ENCODE measurements at places on chromosomes 2 and 18. TPM values are rescaled to one million over a fixed set of nuclear protein-coding genes. Genes with fewer than 3 reads are reported as not detected.

Gene DNAH7
- total RNA-seq: 0.76 TPM

Gene SEC11C
- 68.1 TPM for total RNA-seq

Gene GALNT14
- total RNA-seq: 52.7 TPM

Gene ERICH2
- not detected for total RNA-seq

Gene MBD1
- 38.1 TPM for total RNA-seq

Gene REG3A
- total RNA-seq: not detected

Gene SIX2
- total RNA-seq: 0.35 TPM

Gene ASPRV1
- total RNA-seq: 0.37 TPM

Gene KYNU
- total RNA-seq: 380 TPM

Gene CHST10
- total RNA-seq: 16.0 TPM

Gene AQP12B
- not detected for total RNA-seq

Gene CDH2
- 35.9 TPM for total RNA-seq

Gene NPPC
- 0.22 TPM for total RNA-seq
